GM18507 (cell line): ENCODE measurements at places on chromosomes 7 and 10.
A peak's percentile ranks its signal among the peaks of the same experiment; 100 is the strongest.

GRCh38 chr7:128878226-128879105 lies 15.8 kb downstream of the ATP6V1F start:
- no peak for DNase-seq

- DNase-seq: no peak
Observed at GRCh38 chr7:69060516-69060915, 537.8 kb upstream of the AUTS2 start.

- DNase-seq: no peak
Observed at GRCh38 chr10:59011972-59012632, 164.3 kb upstream of the PHYHIPL start.

- DNase-seq: no peak
Observed at GRCh38 chr10:49463605-49464004, 67.7 kb upstream of the DRGX start.

DNA sequence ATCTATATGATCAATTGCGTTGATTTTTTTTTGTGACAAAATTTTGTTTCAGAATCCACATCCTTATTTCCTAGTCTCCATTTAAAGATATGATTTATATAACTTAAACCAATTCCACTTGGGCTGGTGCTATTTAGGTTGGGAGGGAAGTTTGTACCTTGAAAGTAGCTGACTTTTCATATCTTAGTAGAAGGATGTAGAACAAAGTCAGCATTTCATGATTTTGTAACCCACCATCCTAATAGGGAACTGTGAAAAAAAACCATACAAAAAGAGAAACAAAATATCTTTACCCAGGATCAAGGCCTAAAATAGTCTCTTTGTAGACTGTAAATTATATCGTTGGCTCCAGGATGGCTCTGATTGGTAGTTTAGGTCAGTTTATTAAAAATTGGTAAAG lies 8.3 kb downstream of the HECTD2 start:
- no peak for DNase-seq

- DNase-seq: no peak
Observed at GRCh38 chr7:28448708-28449107, 36.4 kb downstream of the CREB5 start.

DNA sequence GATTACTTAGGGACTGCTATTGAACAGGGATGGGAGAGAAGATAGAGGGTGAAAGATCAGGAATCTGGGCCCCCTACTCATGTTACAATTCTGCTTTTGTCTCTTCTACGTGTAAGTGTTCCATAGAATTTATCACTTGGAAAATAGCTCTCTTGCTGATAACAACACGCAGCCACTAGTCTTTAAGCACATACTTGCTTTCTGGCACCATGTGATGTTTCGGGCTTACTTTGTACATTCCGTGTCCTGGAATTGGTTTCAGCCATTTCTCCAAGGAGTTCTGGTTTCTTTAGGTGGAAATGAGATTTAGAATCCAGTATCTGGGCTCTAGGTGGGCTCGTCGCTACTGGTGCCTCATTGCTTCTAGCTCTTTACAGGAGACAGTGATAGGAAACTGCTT lies 59.7 kb downstream of the TFAM start:
- DNase-seq: no peak

DNA sequence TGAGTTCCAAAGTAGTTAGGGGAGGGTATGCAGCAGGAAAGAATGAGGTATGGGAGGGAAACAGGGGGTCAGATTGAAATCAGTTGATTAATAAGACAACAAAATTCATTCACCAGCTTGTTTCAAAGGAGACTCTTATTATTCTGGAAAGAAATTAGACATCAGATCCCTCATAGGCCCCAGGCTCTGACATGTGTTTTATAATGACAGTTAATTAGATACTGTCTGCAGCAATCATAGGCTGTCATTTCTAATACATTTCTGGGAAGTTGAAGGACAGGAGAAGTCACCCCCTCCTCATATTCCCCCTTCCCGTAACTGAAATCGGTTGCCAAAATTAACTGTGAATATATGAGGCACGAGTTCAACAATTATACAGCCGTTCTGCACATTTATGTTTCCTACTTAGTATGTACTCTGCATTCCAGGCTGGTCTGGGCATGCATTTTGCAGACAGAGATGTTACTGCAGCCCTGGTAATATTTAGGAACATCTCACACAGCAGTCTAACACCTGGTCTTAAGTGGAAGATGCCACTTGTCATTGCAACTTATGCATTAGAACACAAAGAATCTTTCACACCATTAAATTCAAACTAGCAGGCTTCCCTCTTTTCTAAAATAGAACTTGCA lies 355.2 kb upstream of the LRGUK start:
- DNase-seq: no peak

DNA sequence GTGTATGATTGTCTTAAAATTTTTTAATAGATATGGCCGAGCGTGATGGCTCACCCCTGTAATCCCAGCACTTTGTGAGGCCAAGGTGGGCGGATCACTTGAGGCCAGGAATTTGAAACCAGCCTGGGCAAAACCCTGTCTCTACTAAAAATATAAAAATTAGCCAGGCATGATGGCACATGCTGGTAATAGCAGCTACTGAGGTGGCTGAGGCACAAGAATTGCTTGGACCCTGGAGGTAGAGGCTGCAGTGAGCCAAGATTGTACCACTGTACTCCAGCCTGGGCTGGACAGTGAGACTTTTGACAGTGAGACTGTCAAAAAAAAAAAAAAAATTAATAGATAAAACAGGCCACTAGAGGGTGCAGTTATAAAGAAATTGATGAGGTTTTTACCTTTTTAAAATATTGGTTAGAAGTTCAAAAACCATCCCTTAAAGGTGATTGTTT lies 20.5 kb downstream of the NOM1 start:
- DNase-seq: no peak

GRCh38 chr10:12969951-12970350 lies 31.6 kb downstream of the CCDC3 start:
- DNase-seq: no peak

- peak; percentile 12 for DNase-seq
Observed at GRCh38 chr10:14879124-14879927, 660 bp downstream of the SUV39H2 start.

- DNase-seq: no peak
Observed at GRCh38 chr7:101537205-101537604, 91.9 kb downstream of the MYL10 start.

DNA sequence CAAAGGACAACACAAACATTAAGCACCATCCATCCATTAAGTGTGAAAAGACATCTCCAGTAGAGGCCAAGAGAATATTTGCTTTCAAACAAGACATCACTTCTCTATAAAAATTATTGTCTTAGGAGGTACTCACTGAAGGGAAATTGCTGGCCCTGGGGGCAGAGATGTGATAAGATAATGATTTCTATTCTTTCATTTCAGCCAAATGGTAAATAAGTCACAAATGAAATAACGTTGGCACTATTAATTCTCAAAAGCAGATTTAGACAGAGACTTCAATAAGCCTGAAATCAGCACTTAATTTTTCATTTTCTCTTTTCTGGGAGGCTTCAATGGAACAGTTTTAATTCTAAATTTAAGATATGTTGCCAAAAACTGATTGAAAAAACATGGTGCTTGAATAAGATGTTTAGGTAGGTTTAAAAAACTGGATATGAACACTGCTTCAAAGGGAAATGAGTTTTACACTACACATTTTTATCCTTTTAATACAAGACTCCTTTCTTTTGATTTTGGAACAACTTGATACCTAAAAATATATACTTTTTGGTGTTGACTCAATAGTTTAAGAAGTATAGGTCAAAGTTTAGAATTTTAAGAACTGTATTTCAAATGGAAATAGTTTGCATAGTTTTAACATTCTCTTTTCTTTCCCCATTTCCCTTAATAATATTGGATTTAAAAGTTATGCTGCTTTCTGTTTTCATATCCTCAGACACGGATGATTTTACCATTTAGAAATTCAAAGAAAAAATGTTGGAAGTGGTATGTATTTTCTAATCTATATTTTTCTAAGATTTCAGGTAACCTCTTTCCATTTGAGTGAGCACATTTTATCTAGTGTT lies 204.0 kb downstream of the AHR start:
- no peak for DNase-seq

GRCh38 chr10:48658243-48658974 lies 26.3 kb upstream of the WDFY4 start:
- DNase-seq: no peak

GRCh38 chr7:42913591-42913990 lies 1.7 kb upstream of the C7orf25 start:
- no peak for DNase-seq

DNA sequence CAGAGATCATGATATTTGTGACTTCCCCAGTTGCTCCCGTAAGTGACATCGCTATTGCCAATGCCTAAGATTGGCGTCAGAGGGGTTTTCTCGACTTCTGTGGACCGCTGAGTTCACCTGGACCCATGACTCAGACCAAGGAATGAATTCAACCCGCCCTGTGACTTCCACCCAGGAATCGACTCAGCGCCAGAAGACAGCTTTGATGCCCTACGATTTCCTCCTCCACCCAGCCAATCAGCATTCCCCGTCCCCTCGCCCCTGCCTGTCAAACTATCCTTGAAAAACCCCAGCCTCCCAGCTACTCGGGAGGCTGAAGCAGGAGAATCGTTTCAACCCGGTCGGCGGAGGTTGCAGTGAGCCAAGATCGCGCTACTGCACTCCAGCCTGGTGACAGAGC lies 58.3 kb downstream of the MICALL2 start:
- no peak for DNase-seq

DNA sequence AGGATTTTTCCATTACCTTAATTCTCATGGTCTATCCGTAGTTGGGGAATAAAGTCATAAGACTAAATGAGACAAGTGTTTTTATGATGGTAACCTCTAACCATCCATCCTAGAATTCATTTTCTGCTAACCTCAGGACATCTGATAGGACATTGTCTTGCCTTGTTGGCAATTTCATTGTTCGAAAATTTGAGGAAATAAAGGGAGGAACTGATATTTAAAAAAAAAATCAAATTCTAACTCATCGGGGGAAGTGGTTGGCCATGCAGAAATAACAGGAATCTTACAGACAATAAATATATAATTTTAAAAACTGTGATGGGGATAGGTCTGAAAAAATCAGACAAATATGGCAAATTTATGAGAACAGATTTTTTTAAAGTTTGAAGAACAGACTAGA lies 21.7 kb upstream of the RHOBTB1 start:
- no peak for DNase-seq

DNA sequence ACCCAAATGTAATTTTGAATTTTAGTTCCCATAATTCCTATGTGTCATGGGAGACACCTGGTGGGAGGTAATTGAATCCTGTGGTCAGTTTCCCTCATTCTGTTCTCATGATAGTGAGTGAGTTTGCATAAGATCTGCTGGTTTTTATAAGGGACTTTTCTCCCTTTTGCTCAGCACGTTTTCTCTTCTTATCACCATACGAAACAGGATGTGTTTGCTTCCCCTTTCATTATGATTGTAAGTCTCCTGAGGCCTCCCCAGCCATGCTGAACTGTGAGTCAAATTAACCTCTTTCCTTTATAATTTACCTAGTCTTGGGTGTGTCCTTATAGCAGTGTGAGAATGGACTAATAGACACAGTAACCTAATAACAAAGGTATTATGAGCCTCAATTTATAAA lies 36.1 kb upstream of the ZNF736 start:
- no peak for DNase-seq

DNA sequence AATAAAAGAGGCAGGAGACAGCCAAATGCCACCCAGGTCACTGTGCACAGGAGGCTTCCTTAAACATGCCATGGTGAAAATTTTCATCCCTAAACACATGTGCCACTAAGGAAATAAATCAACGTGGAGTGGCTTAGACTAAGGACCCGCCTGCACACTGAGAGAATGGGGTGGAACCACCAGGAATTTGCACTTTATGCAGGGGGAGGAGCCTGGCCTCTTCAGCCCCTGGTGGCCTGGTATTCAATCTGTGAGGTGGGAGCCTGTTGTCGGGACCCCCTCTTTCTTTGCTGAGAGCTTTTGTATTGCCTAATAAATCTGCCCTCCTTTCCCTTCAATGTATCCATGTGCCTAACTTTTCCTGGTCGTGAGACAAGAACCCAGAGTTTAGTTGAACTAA lies 204.6 kb upstream of the NRP1 start:
- DNase-seq: no peak

GRCh38 chr7:69966766-69967591 lies 368.7 kb downstream of the AUTS2 start:
- no peak for DNase-seq

- no peak for DNase-seq
Observed at GRCh38 chr7:71050492-71050891, 81.5 kb upstream of the GALNT17 start.

DNA sequence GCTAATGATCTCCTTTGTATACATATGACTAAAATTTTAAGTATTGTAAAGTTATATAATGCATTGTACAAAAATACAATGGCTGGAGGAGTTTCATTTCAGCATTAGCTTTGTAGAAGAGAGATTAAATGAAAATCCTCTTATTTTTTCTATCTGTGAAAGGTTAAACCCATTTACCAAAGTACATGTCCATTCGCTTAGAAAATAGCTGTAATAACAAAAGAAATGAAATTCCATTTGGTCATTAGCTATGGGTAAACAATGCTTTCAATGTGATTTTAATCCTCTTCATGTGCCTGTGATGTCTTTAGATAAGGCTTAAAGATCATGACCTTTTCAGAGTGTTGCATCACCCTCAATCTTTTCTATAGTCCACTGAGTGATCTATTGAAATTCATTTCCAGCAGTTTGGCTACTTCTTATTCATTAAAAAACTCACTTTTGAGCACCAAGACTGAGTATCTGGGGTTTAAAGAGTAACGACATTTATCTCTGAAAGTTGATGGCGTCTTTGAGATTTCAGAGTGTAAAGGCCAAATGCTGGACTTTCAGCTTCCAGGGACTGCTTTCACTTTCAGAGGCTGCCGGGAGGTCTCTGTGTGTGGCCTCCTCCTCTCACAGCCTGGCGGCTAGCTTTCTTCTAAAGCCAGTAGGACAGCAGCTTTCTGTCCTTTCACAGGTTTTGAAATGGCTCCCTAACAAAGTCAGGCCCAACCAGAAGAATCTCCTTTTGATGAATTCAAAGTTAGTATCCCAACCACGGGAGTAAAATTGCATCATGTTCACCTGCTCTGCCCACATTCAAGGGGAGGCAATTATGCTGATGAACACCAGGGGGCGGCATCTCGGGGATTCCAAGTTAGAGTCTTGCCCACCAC lies 701.4 kb upstream of the COBL start:
- no peak for DNase-seq

GRCh38 chr7:85454904-85455303 lies 268.0 kb upstream of the SEMA3D start:
- no peak for DNase-seq

- no peak for DNase-seq
Observed at GRCh38 chr7:66921396-66921917, 432 bp downstream of the TMEM248 start.

- DNase-seq: no peak
Observed at GRCh38 chr10:58054881-58055280, 212.8 kb downstream of the IPMK start.

DNA sequence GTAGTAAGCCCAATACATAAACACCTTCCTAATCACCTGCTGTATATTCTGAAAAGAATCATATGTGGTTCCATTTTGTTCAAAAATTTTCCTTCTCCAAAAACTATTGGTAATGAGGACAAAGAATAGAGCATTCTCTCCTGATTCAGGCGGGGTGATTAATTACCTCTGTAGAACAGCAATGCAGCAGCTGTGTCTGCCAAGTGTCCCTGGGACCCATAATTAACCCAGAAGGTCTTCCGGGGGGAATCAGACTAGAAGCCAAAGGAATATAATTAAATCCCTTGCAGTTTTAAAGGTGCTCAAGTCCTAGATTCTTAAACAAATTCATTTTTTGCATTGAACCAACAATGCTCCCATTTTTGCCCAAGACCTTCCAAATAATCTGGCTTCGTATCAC lies 60.3 kb upstream of the ABLIM1 start:
- DNase-seq: no peak
